ENCODE measurements at places on chromosomes 16 and 17.

DNA sequence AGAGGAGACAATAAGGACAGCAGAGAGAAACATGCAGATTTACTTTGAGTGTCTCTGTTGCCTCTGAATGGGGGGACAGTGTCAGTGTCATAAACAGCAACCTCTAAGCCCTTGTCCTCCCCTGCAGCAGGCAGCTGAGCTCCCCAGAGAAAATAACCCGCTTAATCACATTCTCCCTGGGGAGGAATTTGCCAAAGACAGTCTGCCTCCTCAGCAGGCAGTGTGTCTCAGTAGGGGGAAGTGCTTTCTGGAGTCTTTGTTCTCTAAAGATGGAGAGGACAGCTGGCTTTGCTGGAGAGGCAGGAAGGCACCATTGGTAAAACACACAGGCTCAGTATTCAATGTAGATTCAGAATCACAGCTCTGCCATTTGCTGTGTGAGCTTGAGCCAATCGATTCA lies 16.1 kb downstream of the TEKT5 start:
- DNase-seq: no peak

DNA sequence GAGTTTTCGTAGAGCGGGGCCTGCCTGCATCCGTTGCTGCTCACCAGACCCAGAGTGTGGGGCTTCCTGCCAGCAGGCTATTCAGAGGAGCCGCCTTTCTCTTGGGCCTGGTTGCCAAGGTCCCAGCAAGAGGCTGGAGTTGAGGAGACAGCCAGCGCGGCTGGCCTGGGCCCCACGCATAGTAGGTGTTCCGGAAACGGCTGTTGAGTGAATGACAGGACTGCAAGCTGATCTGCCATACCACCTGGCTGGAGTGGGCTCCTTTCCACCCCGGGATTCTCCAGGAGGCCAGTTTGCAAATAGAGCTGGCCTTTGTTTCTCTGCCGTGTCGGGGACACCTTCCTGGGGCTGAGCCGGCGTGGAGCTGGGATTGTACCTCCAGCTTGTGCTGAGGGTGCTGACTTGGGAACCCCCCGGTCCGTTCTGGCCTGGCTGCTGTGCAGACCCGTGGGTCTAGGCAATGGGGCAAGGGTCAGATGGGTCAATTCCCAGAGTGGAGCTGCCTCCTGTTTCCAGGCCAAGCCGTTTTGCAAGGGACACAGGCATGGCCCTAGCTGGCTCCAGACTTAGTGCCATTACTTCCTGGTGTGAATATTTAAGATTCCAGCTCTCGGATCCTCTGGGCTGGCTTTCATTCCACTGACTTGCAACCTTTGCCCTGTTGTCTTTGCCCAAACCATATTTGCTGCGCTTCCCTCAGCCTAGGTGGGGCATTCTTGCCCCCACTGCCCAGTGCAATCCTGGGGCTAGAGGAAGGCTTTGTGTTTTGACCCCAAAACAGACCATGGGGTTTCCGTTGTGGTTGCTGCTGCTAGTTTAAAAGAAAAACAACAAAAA lies 68.8 kb downstream of the CMIP start:
- no peak for DNase-seq

GRCh38 chr17:69679829-69680228 lies 265.3 kb downstream of the MAP2K6 start:
- DNase-seq: no peak

DNA sequence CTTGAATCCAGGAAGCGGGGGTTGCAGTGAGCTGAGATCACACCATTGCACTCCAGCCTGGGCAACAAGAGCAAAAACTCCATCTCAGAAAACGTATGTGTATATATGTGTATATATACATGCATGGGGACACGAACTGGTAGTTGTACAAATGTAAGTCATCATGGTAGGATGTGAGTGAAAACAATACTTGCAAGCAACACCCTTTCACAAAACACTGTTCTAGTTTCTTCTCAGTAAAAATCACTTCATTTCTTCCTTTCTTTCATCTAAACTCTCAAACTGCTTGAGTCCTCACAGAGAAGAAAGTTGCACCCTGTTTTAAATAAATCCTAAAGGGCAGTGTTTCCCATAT lies 51.8 kb downstream of the METTL16 start:
- no peak for DNase-seq

- DNase-seq: no peak
Measured at GRCh38 chr16:88358023-88358420, 24.7 kb upstream of the ZNF469 start.

- no peak for DNase-seq
Measured at GRCh38 chr16:86243123-86243473, 267.2 kb upstream of the FOXF1 start.

- no peak for DNase-seq
Measured at GRCh38 chr17:45451131-45451530, 18.5 kb upstream of the ARHGAP27 start.

- DNase-seq: no peak
Measured at GRCh38 chr17:72240333-72240732, 119.5 kb downstream of the SOX9 start.

- no peak for DNase-seq
Measured at GRCh38 chr16:64133366-64133765, 988.5 kb downstream of the CDH11 start.

- no peak for DNase-seq
Measured at GRCh38 chr16:88705076-88705684, 1.0 kb downstream of the RNF166 start.

DNA sequence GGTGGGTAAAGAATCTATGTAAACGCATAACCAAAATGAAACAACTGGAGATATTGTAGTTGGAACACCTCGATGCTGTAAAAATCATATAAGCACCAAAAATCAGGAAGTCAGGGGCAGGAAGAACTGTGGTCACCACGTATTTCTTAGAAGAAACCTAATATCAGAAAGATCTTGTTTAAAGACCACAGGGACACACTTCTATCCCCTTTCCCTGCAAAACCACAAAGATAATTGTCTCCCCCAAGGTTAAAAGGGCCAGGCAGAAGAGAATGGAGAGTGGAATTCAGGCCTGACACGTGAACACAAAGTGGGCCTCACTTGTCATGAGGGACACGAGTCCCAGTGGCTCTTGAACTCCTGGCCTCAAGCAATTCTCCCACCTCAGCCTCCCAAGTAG lies 68.1 kb downstream of the GSG1L start:
- no peak for DNase-seq

- DNase-seq: no peak
Measured at GRCh38 chr17:39756380-39757079, 18.8 kb downstream of the GRB7 start.

- DNase-seq: no peak
Measured at GRCh38 chr17:43468691-43469139, 15.1 kb upstream of the DHX8 start.

DNA sequence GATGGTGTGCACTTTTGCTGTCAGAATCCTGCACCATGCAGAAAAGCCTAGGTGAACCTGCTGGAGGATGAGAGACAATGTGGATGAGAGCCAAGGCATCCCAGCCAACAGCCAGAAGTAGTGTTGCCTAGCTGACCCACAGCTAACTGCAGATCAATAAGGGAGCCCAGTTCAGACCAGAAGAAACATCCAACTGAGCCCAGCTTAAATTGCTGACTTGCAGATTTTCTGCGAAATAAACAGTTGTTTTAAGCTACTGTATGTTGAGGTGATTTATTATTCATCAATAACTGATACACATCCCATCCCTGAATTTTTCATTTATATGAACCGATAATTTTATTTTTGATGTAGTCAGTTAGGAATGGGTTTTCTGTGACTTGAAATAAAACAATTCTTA lies 39.2 kb upstream of the TOX3 start:
- no peak for DNase-seq

DNA sequence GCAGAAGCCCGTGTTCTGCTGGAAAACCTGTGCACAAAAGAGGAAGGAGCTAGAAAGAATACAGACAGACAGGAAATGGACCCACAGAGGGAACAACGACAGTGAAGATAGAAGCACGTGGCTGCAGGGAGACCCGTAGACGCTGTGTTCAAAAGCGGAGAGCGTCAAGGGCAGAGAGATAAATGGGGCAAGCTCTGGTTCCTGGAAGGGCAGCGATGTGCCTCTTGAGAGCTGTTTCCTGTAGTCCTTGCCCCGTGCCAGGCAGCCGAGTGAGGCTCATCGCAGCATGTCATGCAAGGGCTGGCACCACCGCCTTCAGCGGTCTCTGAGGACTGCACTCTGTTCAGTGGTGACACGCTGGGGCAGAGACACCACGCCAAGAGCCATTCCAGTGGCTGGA lies 43.6 kb upstream of the CACNG5 start:
- DNase-seq: no peak

GRCh38 chr16:68475071-68475470 lies 26.8 kb upstream of the SMPD3 start:
- no peak for DNase-seq

DNA sequence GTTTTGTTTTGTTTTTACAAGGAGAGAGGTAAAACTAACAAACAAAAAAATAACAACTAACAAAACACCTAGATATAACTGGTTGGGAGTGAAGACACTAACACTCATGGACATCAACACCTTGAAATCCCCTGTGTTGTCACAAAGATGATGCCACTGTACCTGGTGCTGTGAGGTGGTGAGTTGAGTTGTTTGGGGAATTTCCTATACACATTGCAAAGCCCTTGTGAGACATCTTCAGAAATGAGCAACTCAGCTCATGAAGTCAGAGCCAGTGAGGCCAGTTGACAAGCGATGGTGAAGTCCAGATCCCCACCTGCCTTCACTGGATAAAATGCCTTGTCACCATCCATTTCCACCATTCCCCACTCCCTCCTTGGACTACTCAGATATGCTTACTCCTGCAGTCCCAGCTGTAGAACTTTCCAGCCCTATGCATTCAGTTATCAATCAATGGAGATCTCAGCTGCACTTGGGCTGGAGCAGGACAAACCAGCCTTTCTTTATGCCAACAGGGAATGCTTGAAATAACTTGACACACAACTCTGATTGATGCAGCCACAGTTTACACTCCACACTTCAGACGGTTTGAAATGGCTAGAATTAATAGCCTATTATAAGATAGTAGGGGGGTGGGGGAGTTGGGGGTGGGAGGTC lies 22.2 kb downstream of the ANKFN1 start:
- no peak for DNase-seq

- DNase-seq: no peak
Measured at GRCh38 chr17:50060951-50061712, 5.2 kb downstream of the ITGA3 start.

DNA sequence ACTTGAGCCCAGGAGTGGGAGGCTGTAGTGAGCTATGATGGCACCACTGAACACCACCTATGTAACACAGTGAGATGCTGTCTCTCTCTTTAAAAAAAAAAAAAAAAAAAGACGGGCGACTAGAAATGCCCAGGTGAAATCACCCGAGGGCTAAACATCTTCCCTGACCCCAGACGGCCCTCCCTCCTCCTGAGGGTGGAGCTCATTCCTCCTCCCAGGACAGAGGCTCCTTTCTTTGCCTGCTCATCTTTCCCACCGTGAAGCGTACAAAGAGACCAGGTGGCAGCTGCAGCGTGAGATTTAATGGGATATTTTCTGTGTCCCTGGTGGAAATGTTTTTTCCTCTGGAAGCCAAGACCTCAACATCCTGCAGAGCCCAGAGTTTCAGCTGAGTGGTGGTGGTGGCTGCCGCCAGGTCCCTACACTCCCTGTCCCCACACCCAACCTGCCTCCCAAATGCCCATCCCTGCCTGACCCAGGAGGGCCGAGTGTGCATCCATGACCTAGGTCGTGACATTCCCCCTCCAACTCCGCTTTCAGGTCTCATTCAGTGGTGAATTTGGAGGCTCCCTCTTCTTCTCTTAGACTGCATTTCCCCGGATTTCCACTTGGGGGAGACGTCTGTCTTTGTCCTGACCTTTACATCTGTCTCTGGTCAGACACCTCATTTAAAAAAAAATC lies 14.4 kb upstream of the GPRC5B start:
- no peak for DNase-seq

DNA sequence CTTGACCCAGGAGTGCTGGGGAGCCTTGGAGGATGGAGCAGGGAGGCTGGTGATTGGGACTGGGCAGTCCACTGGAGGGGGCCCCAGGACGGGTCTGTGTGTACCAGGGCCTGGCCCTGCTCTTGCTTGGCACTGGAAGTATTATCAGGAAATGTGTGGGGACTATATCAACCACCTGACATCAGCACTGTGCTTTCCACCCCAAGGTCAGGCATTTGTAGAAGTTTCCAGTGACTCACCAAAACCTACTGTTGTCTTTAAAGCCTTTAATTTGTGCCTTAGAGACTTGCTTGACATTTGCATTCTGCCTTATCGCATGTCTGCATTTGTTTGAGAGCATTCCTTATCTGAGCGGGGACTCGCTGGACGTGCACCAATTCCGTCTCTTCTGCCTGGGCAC lies 323.1 kb downstream of the FOXL1 start:
- no peak for DNase-seq

GRCh38 chr17:10025976-10026901 lies 121.2 kb upstream of the RCVRN start:
- no peak for DNase-seq

DNA sequence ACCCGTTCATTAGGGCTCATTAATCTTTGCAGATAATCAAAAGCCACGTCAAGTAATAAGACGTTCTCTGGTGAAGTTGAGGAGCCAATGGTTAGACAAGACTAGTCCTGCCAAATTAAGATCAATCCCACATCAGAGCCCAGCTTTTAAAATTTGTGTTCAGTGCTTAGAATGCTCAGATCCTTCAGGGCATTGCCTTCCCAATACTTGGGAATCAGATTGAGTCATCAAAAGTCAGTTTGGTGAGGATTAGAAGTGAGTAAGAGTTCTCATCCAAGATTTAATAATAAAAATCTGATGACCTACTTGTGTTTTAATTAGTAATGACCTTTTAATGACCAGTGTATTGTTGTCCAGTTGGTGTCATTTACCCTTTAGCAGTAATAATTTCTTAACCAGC lies 19.8 kb downstream of the MAP2K4 start:
- no peak for DNase-seq

DNA sequence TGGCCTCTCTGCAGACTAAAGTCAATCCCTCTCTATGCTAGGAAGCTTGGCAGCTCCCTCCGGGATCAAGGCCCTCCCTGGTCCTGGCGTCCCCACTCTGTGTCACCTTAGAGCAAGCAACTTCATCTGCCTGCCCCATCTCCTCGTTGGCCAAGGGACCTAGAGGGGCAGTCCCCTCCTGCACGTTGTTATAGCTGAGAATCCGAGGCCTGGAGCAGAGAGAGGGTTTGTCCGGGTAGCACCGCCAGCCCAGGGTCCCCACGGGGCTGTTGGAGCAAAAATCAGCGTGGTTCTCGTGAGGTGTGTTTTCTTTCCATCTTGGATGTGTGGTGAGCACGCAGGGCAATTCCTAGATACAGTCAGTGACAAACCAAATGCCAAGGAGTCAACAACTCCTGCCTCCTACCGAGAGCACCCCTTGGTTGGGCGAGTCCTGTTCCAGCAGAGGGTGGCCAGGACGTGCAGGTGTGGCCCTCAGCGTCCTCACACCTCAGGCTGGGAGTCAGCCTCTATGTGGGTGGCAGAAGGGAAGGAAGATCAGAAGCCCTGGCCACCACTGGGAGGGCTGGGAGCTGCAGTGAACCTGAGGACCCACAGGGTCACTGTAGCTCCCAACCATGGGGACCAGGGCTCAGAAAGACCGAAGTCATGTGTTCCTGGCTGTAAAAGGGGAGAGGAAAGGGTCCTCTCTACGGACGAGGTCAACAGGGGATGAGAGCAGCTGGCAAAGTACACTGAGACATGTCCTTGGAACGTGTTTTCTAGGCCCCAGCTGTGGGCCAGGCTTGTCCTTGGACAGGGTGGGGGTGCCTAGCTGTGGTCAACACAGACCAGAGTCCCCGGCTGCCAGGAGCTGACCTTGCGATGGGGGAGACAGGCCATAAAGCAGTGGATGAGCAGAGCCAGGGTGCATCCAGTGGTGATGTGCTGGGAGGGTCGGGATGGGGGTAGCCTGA lies 85.6 kb upstream of the CIBAR2 start:
- DNase-seq: no peak

GRCh38 chr17:57487573-57487972 lies 231.2 kb downstream of the MSI2 start:
- DNase-seq: no peak

GRCh38 chr16:67260426-67261063 lies 11.8 kb downstream of the SLC9A5 start:
- no peak for DNase-seq
